PC-3 (cell line): ENCODE measurements at places on chromosomes 2 and 18. TPM values are rescaled to one million over a fixed set of nuclear protein-coding genes. Genes with fewer than 3 reads are reported as not detected.
A peak's percentile ranks its signal among the peaks of the same experiment; 100 is the strongest.

- peak overlapping the region; percentile 67 for H3K27ac ChIP-seq
- H3K4me3 ChIP-seq: no peak overlapping the region
- no peaks in the 10 kb centered on the region for H3K27me3 ChIP-seq
- no peaks in the 10 kb centered on the region for H3K36me3 ChIP-seq
These were observed 7.0 kb downstream of the NCKAP5 start for GRCh38 chr2:133561045-133561852.

ESPNL gene
- total RNA-seq: not detected in 2 replicates

CREB1 gene
- 34.8 and 43.5 TPM in 2 replicates for total RNA-seq

GRCh38 chr18:71077451-71077850, 788.6 kb downstream of the SOCS6 start:
- no peaks in the 10 kb centered on the region for H3K27me3 ChIP-seq
- no peaks in the 10 kb centered on the region for H3K4me1 ChIP-seq
- H3K27ac ChIP-seq: no peak overlapping the region
- DNase-seq: no peak
- H3K4me3 ChIP-seq: no peak overlapping the region

GRCh38 chr2:59182249-59182648, 941.1 kb upstream of the FANCL start:
- peak; percentile 35 for DNase-seq
- no peaks in the 10 kb centered on the region for H3K4me1 ChIP-seq
- H3K4me3 ChIP-seq: no peak overlapping the region

RTP5 gene
- total RNA-seq: not detected in 2 replicates

VWC2L gene
- not detected in 2 replicates for total RNA-seq

- no peaks in the 10 kb centered on the region for H3K27me3 ChIP-seq
- H3K27ac ChIP-seq: no peak overlapping the region
- no peak overlapping the region for H3K4me3 ChIP-seq
- peak; percentile 86 for DNase-seq
- no peaks in the 10 kb centered on the region for H3K36me3 ChIP-seq
These were observed 219.6 kb upstream of the RAB12 start for GRCh38 chr18:8389391-8390340.

- DNase-seq: no peak
- H3K4me1 ChIP-seq: peaks cover 7% of the 10 kb centered on the region
- no peaks in the 10 kb centered on the region for H3K36me3 ChIP-seq
- H3K27me3 ChIP-seq: no peaks in the 10 kb centered on the region
- no peak overlapping the region for H3K27ac ChIP-seq
These were observed 347.6 kb upstream of the RAB12 start for GRCh38 chr18:8261651-8262091.

DNA sequence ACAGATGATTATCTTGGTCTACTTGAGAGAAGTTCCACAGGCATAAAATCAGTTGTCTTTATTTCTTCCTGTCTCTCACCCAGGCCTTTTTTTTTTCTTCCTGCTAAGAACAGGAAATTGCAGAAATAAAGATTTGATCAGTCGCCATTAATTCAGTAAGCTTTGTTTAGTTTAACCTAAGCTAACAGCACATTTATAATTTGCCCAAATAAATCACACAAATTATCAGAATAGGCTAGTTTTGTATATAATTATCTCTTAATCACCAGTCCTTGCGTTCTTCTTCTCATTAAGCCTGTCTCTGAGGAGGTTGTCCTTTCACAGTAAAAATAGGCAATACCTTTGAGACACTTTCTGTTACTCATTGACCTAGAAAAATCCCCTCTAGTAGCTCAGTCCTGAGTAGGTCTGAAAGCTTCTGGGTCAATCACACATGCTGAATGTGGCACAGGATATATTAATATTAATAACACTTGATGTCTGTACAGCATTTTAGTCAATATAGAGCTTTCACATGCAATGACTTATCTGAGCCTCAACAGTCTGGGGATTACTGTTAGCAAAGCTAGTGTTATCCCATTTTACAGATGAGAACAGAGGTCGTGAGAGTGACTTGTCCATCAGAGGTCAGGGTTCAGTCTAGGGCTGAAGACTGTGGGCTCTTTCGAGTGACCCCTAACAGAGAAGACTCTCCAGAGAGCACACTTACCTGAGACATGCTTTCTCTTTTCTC, 11.2 kb upstream of the STK17B start:
- H3K4me3 ChIP-seq: no peak overlapping the region
- no peaks in the 10 kb centered on the region for H3K27me3 ChIP-seq

- DNase-seq: no peak
- no peaks in the 10 kb centered on the region for H3K36me3 ChIP-seq
- H3K27ac ChIP-seq: no peak overlapping the region
- no peaks in the 10 kb centered on the region for H3K27me3 ChIP-seq
- H3K4me1 ChIP-seq: peaks cover 6% of the 10 kb centered on the region
These were observed 26.6 kb upstream of the PLB1 start for GRCh38 chr2:28469304-28469703.

MSTN gene
- total RNA-seq: not detected in 2 replicates

- no peak overlapping the region for H3K27ac ChIP-seq
- no peaks in the 10 kb centered on the region for H3K4me1 ChIP-seq
- H3K27me3 ChIP-seq: peaks cover 14% of the 10 kb centered on the region
- no peak for DNase-seq
These were observed 78.6 kb upstream of the CSRNP3 start for GRCh38 chr2:165390875-165391274.

SLC30A3 gene
- total RNA-seq: 0.36 TPM in 1 of 2 replicates, not detected in the other

DNA sequence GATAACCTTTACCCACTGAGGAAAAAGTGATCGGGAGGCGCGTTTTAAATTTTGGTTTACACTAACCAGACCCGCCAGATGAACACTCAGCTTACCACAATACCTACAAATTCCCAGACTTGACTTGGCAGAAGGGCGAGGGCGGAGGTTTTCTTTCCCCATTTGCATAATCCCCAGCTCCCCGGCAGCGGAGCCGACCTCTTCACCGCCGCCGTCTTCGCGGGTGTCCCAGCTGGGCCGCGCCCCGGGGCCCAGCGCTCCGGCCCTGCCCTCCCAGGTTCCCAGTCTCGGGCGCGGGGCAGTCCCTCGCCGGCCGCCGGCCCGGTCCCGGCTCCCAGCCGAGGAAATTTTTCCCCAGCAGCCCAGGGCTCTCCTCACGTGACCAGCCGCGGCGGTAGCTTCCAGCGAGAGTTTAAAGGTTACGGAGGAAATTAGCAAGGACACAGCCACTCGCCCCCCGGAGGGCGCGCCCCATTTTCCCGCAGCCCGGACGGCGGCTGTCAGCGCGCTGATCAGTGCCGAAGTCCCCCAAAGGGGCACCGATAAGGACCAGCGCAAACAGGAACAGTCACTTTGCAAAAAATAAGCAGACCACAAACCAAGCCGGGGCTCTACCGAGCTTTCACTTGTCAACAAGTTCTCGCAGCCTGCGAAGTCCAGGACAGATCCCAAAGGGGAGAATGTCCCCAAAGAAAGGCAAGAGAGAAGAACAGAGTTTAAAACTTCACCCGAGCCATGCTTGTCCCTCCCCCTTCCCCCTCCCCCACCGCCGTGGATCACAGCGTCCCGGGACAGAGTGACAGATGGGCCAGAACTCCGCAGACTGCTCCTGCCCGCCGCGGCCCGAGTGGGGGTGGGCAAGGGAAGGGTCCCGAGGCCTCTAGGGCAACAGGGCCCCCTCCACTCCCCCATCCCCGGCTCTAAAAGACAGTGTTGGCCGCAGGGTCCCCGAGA, 1.3 kb upstream of the PRKCE start:
- H3K27me3 ChIP-seq: no peaks in the 10 kb centered on the region
- no peaks in the 10 kb centered on the region for H3K36me3 ChIP-seq
- DNase-seq: peak; percentile 58
- peak overlapping the region; percentile 100 for H3K4me3 ChIP-seq

DNA sequence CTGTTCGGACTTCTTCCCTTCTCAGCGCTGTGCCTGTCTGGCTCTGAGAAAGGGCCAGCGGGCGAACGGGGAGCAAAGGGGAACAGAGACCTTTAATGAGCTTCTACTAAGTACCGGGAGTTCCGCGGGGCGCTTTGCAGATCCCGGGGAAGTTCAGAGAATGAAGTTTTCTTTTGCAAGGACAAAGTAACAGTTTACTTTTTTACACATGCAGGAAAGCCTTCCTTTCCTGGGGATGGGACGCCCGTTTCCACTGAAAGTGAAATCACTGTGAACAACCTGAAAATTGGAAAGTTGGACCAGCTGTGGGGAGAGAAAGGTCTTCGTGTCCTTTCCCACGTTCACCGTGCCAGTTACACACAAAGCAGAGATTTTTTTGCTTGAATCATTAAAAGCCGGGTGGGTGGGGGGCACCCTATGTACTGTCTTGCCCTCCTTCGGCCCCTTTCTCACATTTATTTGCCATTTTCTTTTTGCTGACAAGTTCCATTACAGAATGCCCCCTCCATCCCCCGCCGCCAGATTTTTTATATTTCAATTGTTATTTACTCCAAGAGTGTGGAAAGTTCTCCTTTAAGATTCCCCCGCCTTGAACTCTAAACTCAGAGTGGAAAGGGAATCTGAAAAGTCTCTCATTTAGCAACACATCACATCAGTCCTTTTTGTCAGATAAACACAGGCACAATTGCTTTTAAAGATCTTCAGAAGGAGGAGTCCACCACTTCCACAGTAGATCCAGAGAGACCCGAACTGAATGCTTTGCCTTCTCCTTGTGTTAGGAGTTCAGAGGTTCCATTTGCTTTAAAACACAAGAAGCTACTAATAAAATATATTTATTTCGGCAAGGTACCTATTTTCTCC, 1.1 kb upstream of the FN1 start:
- peaks cover 9% of the 10 kb centered on the region; the same call in 1 of the 2 replicates for H3K36me3 ChIP-seq
- H3K4me3 ChIP-seq: peak overlapping the region; percentile 97
- peak overlapping the region; percentile 82 for H3K27ac ChIP-seq
- no peaks in the 10 kb centered on the region for H3K27me3 ChIP-seq

- no peaks in the 10 kb centered on the region for H3K36me3 ChIP-seq
- H3K27me3 ChIP-seq: peaks cover 31% of the 10 kb centered on the region
- H3K4me1 ChIP-seq: no peaks in the 10 kb centered on the region
- H3K27ac ChIP-seq: no peak overlapping the region
- no peak overlapping the region for H3K4me3 ChIP-seq
- DNase-seq: no peak
These were observed 246.5 kb downstream of the GALR1 start for GRCh38 chr18:77495982-77496690.

DNA sequence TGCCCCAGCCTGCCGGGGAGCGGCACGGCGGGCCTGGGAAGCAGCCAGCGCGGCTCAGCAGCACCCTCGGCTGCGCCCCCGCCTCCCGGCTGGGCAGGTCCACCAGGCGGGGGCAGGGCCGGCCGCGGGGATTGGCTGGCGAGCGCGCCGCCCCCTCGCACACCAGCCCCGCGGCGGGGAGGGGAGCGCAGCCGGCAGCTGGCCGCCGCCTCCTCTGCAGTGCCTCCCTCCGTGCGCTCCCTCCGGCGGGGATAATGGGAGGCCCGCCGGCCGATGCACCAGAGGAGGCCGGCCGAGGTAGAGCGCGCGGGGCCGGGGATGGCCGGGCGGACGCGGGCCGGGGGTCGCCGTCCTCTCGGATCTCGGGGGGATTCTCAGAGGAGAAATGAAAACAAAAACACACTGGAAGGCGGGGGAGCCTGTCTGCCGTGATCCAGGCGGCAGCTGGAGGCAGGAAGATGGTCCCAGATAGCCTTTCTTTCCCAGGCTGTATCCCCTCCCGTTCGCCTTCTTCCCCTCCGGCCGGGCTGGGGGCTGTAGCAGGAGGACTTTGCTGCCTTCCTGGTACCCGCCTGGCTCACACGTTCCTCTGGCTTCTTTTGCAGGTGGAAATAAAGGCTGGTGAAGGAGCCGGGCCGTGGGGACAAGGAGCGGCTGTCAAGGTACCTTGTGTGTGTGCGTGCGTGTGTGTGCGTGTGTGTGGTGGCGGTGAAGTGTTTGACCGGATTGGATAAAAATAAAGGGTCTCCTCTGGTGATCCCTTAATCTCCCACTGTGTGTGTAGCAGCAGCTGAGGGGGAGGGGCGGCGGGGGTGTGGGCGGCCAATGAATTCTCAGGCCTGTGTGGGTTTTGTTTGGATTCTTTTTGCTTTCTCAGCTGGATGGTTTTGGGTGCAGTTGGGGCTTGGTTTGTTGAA, 18.1 kb downstream of the TET3 start:
- H3K36me3 ChIP-seq: no peaks in the 10 kb centered on the region
- H3K27ac ChIP-seq: no peak overlapping the region
- peak; percentile 84 for DNase-seq
- no peaks in the 10 kb centered on the region for H3K27me3 ChIP-seq

DNA sequence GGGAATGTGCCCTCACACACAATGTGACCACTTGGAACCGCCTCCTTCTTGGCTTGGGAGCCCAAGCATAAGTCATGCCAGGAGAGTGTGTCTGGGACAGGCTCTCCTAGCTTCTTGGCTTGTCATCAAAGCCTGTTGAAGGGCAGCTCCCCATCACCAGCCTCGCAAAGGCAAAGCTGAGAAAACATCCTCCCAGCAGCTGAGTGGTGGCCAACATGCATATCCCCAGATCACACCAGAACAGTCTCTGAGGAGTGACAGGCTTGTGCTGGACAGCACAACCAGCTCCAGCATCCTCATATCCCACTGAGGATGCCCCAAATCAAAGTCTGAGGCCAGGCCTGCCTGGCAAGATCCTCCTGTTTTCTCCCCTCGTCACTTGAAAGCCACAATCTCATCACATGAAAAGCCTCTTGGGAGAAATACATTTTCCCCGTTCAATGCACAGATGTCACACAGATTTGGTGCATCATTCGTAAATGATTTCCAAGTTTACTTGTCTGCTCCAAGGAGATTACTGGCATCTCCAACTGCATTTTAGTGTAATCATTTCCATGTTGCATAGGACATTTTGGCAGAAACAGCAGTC, 269.3 kb downstream of the TTC32 start:
- H3K36me3 ChIP-seq: no peaks in the 10 kb centered on the region
- DNase-seq: no peak
- H3K4me3 ChIP-seq: no peak overlapping the region
- H3K27ac ChIP-seq: no peak overlapping the region
- no peaks in the 10 kb centered on the region for H3K4me1 ChIP-seq

GRCh38 chr2:239300871-239301735, 99.7 kb downstream of the HDAC4 start:
- no peaks in the 10 kb centered on the region for H3K27me3 ChIP-seq
- no peaks in the 10 kb centered on the region for H3K4me1 ChIP-seq
- H3K27ac ChIP-seq: no peak overlapping the region

DNA sequence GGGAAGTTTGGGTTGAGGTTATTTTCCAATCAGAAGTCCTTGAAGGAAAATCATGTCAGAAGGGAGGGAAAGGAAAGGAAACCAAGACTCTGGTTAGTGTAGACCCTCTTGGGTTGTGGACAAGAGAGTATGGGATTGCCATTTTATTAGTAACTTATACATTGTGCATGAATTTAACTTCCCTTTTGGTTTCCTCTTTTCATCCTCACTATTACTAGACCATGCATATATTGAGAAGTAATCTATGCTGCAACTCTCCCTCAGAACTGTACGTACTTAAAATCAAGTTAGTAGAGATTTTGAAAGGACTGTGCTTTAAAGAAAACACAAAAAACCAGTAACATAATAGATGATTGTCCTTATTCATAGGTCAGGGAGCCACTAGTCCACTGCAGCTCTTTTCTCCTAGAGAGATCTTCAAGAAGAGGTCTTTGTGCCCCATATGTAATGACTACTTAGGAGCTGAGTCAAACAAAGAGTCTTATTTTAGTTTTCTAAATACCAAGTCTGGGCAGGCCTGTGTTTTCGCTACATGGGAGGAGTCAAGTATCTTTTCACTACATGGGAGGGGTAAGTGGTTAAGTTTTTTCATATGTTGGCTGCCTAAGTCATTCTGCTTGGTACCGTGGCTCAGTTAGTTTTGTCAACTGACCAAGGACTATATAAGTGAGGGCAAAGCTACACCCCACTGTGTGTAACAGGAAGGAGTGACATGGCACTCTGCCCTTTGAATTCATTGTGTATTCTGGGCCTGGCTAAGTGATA, 25.2 kb upstream of the FAM117B start:
- H3K4me1 ChIP-seq: no peaks in the 10 kb centered on the region
- no peaks in the 10 kb centered on the region for H3K36me3 ChIP-seq
- H3K27me3 ChIP-seq: no peaks in the 10 kb centered on the region
- H3K4me3 ChIP-seq: no peak overlapping the region
- DNase-seq: no peak

HRH4 gene
- not detected in 2 replicates for total RNA-seq

DNAJB2 gene
- total RNA-seq: 62.3 and 98.4 TPM in 2 replicates
